ENCODE measurements at places on chromosomes 6 and 20. TPM values are rescaled to one million over a fixed set of nuclear protein-coding genes. Genes with fewer than 3 reads are reported as not detected.

DNA sequence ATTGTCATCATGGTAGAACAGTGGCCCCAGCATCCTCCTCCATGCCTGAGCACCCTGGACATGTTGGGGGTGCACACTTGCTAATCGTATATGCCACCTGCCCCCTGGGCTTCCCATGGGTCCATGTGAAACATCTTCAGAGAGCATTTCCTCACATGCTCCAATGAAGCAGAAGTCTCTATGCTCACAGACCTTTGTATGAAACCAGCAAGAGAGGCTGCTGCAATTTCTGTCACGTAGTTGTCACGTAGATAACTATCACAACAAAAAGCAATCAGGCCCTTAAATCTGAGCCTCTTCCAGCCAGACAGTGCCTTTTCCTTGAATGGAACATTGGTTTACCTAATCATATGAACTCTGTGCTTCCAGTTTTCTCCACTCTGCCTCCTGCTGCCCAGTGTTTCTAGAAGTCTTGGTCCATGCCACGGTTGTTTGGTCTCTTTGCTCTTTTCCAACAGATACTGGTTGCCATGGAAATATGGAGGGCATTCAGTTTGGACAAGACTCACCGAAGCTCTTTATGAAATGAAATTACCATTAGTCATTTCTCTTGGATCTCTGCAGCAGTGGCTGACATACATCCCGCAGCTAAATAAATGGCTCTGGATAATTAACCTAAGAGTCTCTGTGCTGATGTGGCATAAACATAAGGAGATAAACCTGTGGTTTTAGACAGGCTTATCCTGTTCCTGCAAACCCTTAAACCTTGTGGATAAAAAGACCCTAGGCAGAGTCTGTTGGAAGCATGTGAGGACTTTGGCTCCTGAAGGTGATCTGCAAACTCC is 172.8 kb upstream of the SYNDIG1 start:
- H3K27ac ChIP-seq = no peak overlapping the region
- no peaks in the 10 kb centered on the region for H3K27me3 ChIP-seq
- DNase-seq = no peak
- no peaks in the 10 kb centered on the region for H3K4me1 ChIP-seq

- no peak overlapping the region for H3K4me3 ChIP-seq
- H3K27ac ChIP-seq = no peak overlapping the region
- no peak for DNase-seq
Observed at GRCh38 chr6:50549475-50549874, 163.9 kb upstream of the TFAP2D start.

- H3K4me3 ChIP-seq = no peak overlapping the region
- H3K27ac ChIP-seq = no peak overlapping the region
- H3K36me3 ChIP-seq = no peaks in the 10 kb centered on the region
- no peak for DNase-seq
- no peaks in the 10 kb centered on the region for H3K27me3 ChIP-seq
Observed at GRCh38 chr20:50288128-50288623, 97.5 kb downstream of the CEBPB start.

CEP85L gene
- total RNA-seq = 12.8 TPM

PRDM13 gene
- total RNA-seq = not detected

C2 gene
- 11.5 TPM for total RNA-seq
